Body of pancreas (tissue), 4 donors: ENCODE measurements at places on chromosomes 16 and 17. TPM values are rescaled to one million over a fixed set of nuclear protein-coding genes. Genes with fewer than 3 reads are reported as not detected.

EVI2A gene
- 3.1 TPM for total RNA-seq

CISD3 gene
- 11.2 TPM for total RNA-seq

ALDH3A1 gene
- 1.8 TPM for total RNA-seq

KRTAP2-1 gene
- not detected for total RNA-seq

P2RX1 gene
- 39.2 TPM for total RNA-seq

DNA sequence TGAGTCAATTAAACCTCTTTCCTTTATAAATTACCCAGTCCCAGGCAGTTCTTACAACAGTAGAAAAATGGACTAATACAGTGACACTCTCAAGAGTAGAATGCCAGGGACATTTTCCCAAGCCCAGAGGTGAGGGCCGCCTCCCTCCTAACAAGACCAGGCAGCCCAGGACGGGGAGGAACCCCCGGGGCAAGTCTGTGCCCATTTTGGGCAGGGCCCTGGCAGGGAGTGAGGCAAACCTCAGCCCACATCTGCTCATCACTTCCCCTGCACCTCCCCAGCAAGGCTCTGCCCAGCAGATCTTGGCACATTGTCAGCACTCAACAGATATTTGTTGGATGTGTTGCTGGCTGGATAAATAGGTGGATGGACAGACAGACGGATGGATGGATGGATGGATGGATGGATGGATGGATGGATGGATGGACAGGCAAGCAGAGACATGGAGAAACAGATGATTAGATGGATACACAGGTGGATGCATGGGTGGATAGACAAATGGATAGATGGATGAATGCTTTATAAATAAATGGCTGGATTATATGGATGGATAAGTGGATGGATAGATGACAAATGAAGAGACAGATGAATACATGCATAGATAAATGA is 271.3 kb downstream of the PARN start:
- no peaks in the 10 kb centered on the region for H3K4me1 ChIP-seq
- no peak for DNase-seq
- H3K36me3 ChIP-seq, result no peaks in the 10 kb centered on the region
- H3K4me3 ChIP-seq, result no peak overlapping the region
- H3K27ac ChIP-seq, result no peak overlapping the region
- H3K27me3 ChIP-seq, result no peaks in the 10 kb centered on the region

GRCh38 chr16:4734063-4734729 is at the start of the genes ANKS3 and DNAAF8:
Gene ANKS3 (minus strand): TSS chr16:4734271. CDS start chr16:4730149, 4,122 bp downstream.
Gene DNAAF8 (plus strand): TSS chr16:4734537. CDS start chr16:4736515, 1,978 bp downstream.
- peaks cover 2% of the 10 kb centered on the region for H3K36me3 ChIP-seq
- peak within 1 kb of the TSS; percentile 93 for H3K4me3 ChIP-seq
- peaks cover 11% of the 10 kb centered on the region for H3K4me1 ChIP-seq
- no peaks in the 10 kb centered on the region for H3K27me3 ChIP-seq
- H3K27ac ChIP-seq, result peak within 1 kb of the TSS; percentile 68

DNA sequence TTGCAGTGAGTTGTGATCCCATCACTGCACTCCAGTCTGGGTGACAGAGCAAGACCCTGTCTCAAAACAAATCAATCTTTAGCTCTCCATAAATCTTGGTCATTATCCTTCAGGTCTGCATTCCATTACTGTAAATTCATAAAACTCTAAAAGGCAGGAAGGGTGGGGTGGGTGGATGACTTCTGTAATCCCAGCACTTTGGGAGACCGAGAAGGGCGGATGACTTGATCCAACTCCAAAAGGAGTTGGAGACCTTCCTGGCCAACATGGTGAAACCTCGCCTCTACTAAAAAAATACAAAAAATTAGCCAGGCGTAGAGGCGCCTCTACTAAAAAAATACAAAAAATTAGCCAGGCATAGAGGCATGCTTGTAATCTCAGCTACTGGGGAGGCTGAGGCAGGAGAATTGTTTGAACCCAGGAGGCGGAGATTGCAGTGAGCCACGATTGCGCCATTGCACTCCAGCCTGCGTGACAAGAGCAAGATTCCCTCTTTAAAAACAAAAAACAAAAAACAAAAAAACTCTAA is 2.2 kb upstream of the UBE2Z start:
- H3K36me3 ChIP-seq, result no peaks in the 10 kb centered on the region
- H3K27me3 ChIP-seq, result no peaks in the 10 kb centered on the region
- no peak for DNase-seq
- H3K4me3 ChIP-seq, result no peak overlapping the region

DNA sequence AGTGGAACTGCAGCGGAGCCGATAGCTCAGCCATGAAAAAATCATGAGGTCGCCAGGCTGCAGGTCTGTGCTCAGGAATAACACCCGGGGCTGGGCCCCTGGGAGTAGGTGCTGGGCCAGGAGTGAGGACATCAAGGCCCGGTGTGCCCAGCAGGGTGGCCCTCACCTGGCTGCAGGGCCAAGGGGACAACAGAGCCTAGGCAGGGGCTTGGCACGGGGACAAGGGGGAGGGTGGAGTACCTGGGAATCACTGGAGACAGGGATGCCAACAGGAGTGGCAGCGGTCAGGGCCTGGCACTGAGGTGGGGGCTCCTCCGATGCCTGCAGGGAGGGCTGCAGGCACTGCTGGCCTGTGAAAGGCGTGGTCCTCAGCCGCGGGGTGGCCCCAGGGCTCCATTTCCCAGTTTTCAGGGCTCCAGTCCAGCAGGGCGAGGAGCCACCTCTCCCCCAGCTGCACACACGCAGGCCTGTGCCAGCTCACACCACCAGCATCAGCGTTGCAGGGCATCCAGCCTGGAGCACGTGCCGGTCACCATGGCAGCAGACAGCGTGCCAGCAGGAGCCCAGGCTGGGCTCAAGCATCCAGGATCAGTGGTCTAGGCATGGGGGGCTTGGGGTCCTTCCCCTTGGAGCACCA is 4.7 kb upstream of the FSCN2 start:
- no peaks in the 10 kb centered on the region for H3K27me3 ChIP-seq
- no peak overlapping the region for H3K4me3 ChIP-seq
- peaks cover 23% of the 10 kb centered on the region for H3K4me1 ChIP-seq
- DNase-seq, result no peak

- H3K36me3 ChIP-seq, result no peaks in the 10 kb centered on the region
- no peak overlapping the region for H3K4me3 ChIP-seq
- H3K4me1 ChIP-seq, result peaks cover 7% of the 10 kb centered on the region
- H3K27ac ChIP-seq, result no peak overlapping the region
These were observed 4.2 kb upstream of the AXIN1 start for GRCh38 chr16:356741-357140.

- H3K36me3 ChIP-seq, result no peaks in the 10 kb centered on the region
- no peak overlapping the region for H3K27ac ChIP-seq
- no peak overlapping the region for H3K4me3 ChIP-seq
- no peaks in the 10 kb centered on the region for H3K27me3 ChIP-seq
- no peak for DNase-seq
- H3K4me1 ChIP-seq, result peaks cover 17% of the 10 kb centered on the region
These were observed 3.7 kb upstream of the TACO1 start for GRCh38 chr17:63596856-63597586.

DNA sequence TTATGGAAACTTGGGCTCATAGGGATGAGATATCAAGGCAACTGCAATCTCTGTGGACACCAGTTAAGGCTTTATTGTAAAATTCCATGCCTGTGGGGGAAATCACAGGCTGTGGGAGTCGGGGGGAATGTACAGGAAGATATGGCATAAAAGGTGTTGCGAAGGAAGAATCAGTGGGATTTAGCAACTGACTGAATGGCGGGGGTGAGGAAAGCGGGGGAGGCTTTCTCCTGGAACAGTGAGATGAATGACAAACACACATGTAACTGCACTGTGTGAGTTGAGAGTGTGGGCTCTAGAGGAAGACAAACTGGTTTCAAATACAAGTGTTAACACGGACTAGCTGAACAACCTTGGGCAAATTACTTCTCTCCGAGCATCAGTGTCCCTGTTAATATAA is 143.7 kb downstream of the PRKCB start:
- H3K27me3 ChIP-seq, result no peaks in the 10 kb centered on the region
- no peak overlapping the region for H3K4me3 ChIP-seq

DNA sequence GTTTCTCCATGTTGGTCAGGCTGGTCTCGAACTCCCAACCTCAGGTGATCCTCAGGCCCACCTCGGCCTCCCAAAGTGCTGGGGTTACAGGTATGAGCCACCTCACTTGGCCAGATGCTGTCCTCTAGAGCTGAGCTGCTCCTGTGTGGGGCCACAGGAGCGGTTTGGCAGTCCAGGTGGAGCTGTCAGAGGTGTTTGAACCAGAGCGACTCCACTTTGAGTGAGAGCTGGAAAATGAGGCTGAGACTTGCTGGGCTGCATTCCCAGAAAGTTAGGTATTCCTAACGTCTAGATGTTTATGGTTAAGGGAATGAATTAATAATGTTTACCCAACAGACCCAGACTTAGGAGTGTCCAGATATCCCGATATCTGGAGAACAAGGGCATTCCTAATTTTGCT is 16.8 kb upstream of the PSMD7 start:
- H3K4me1 ChIP-seq, result peaks cover 7% of the 10 kb centered on the region
- no peak overlapping the region for H3K27ac ChIP-seq
- no peak for DNase-seq

DNA sequence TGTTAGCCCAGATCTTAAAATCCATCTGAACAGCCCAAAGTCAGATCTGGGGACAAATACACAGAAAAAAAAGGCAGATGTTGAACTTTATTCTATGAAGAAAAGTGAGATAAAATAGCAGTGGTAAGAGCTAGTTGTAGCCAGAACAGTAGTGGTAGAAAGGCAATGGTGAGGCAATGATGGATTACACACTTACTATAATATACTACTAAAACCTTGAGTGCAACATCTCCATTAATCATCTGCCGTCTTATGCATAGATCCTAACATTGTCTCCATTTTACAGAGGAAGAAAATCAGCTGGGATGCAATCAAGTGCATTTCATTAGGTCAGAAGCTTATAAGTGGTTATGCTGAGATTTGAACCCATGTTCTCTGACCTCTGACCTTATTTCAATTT is 699.6 kb downstream of the CDH11 start:
- no peaks in the 10 kb centered on the region for H3K27me3 ChIP-seq
- no peak overlapping the region for H3K27ac ChIP-seq
- H3K4me3 ChIP-seq, result no peak overlapping the region
- H3K36me3 ChIP-seq, result no peaks in the 10 kb centered on the region

DNA sequence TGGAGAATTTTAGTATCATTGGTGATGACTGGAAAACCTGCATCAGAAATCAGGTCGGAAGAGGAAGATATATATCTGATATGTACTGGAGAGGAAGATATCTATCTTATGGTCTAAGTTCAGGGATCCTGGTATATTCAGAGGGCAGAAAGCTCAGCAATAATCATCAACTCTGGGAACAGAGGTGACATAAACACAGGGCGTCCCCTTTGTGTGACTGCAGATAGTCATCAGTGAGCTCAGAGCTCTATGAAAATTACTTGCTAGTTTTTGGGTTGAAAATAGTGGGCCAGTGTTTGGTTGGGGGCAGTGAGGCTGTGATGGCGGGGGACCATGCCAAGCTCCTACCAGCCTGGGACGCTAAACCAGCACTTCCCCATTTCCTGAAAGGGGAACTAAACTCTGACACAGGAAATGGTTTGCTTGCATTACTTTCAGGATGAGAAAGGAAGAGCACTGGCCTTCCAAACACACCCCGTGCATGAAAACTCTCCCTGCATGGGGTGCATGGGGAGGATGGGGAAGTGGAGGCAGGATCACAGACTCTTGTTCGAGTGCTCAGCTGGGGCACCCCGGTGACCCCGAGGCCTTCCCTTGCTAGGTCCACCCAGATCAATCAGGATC is 15.8 kb downstream of the NOD2 start:
- no peak overlapping the region for H3K27ac ChIP-seq
- DNase-seq, result no peak
- H3K4me1 ChIP-seq, result no peaks in the 10 kb centered on the region
- H3K27me3 ChIP-seq, result no peaks in the 10 kb centered on the region
- H3K4me3 ChIP-seq, result no peak overlapping the region

GRCh38 chr16:71726476-71727315 is 2.2 kb upstream of the PHLPP2 start:
- H3K36me3 ChIP-seq, result no peaks in the 10 kb centered on the region
- DNase-seq, result no peak
- no peaks in the 10 kb centered on the region for H3K27me3 ChIP-seq
- H3K4me3 ChIP-seq, result no peak overlapping the region
- H3K27ac ChIP-seq, result no peak overlapping the region

- H3K27me3 ChIP-seq, result no peaks in the 10 kb centered on the region
- H3K36me3 ChIP-seq, result no peaks in the 10 kb centered on the region
- no peak for DNase-seq
- H3K4me3 ChIP-seq, result no peak overlapping the region
- H3K4me1 ChIP-seq, result no peaks in the 10 kb centered on the region
These were observed 205.6 kb downstream of the RPTOR start for GRCh38 chr17:80750263-80750662.
